ENCODE measurements at places on chromosomes 3 and 15.

DNA sequence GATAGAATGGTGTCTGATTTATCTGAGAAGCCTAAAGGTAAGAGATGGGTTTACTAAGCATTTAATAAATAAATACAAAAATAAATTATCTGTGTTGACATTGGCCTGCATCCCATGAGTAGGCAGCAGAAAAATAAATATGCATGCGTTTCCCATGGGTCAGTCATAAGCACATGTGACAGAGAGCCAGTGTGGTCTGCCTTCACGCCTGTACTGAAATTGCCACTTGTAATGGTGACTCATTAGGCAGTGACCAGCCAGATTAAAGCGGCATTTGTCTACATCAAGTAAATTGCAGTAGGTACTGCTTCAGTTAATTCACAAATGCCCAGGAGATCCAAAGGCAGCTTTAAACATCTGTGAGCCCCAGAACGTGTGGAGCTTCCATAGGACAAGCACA lies 399.6 kb downstream of the NAALADL2 start:
- peak; percentile 27 for DNase-seq

- no peak for DNase-seq
Measured at GRCh38 chr15:92468991-92469390, 75.3 kb downstream of the ST8SIA2 start.

- peak; percentile 76 for DNase-seq
Measured at GRCh38 chr3:64109438-64109837, 86.1 kb upstream of the PSMD6 start.

GRCh38 chr3:170257145-170257544 lies 34.9 kb downstream of the PRKCI start:
- DNase-seq, result no peak

- DNase-seq, result no peak
Measured at GRCh38 chr3:181174676-181175233, 185.2 kb upstream of the DNAJC19 start.

- peak; percentile 63 for DNase-seq
Measured at GRCh38 chr15:38828031-38828532, 263.5 kb upstream of the RASGRP1 start.

DNA sequence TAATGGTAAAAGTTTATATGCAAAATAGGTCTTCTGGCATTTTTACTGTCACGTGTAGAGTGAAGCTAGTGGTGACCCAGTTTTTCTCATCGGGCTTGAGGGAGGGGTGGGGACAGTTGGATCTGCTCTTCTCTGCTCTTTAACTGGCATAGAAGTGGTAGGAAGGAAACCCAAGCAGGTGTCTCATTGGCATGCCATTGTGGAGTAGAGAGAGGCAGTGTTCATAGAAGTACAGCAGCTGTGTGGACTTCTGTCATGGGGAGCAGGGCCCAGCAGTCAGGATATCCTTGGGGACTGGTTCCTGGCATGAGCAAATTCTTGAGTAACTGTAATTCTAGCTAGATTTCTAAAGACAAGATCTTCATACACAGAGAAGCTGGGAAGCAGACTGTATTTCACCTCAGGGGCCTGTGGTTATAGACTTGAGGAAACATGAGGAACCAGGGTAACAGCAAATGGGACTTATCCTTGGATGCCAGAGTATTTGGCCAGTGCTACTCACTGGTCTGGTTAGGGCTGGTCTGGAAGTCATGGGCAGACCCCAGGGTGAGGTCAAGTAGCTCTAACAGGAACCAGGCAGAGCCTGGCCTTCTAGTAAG lies 42.9 kb downstream of the CDIN1 start:
- no peak for DNase-seq

DNA sequence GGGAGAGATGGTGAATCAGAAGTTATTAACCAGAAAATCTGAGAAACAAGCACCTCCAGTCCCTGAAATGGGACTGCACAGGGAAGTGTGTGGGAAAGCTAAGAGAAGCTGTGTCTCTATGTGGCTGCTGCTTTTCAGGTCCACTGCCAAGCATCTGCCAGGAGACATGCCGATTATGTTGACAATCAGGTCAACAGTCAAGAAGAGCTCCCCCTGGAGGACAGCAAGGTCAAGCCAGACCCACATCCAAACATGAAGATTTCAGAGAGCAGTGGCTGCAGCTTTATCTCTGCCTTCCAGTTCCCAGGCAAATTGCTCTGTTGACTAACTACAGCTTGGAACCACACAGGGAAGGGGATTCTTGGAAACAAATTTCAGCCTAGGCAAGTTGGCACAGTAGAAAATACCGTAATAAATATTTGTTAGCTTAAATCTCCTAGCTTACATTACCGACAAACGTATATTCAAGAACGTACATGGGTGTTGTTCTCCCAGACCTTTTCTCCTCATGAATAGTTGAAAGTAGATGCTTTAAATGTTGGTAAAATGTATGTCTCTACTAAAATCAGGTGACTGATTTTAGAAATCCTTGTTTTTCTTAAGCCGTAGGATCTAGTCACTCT lies 394.5 kb upstream of the RARB start:
- peak; percentile 39 for DNase-seq

DNA sequence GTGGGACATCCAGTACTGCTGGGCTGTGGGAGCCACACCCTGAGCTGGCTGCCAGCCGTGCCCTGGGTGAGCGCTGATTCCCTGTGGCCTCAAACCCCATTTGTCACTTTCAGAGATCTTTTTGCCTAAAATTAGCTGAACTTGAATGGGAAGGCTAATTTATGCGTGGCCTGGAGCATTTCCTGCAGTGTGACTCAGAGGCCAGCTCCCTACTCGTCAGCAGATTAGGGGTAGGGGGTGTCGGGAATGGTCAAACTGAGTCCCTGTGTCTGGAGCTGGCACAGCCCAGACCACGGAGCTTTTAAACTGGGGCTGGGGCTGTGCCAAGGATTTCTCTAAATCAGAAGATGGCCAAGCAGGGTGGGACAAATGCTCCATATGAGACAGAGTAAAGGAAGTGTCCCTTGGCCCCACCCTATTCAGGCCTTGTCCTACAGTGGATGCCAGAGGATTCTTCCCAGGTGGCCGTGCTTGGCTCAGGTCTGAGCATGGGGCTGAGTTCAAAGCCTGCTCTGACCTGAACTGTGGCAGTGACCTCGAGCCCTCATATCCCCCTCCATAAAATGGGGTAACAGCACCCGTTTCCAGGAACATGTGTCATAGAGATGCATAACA lies 59.7 kb downstream of the ATP2B2 start:
- peak; percentile 50 for DNase-seq

GRCh38 chr15:29693225-29693624 lies 129.0 kb downstream of the TJP1 start:
- no peak for DNase-seq
